ENCODE measurements at places on chromosomes 2 and 18.
A peak's percentile ranks its signal among the peaks of the same experiment; 100 is the strongest.

DNA sequence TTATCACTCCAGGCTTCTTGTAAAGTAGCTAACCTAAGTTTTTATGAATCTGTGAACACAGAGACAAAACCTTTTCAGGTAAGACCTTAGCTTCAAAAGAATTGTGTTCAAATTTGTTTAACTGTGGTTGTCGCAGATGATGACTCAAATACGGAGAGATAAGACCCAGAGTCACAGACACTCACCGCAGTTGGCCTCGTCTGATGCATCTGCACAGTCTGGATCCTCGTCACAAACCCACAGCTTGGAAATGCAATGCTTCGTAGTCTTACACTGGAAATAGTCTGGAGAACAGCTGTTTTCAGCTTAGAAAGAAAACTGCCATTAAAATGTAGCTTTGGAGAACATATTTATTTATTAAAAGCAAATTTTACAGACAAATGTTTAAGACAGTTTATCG is 1662.1 kb upstream of the NXPH2 start:
- no peak for DNase-seq

DNA sequence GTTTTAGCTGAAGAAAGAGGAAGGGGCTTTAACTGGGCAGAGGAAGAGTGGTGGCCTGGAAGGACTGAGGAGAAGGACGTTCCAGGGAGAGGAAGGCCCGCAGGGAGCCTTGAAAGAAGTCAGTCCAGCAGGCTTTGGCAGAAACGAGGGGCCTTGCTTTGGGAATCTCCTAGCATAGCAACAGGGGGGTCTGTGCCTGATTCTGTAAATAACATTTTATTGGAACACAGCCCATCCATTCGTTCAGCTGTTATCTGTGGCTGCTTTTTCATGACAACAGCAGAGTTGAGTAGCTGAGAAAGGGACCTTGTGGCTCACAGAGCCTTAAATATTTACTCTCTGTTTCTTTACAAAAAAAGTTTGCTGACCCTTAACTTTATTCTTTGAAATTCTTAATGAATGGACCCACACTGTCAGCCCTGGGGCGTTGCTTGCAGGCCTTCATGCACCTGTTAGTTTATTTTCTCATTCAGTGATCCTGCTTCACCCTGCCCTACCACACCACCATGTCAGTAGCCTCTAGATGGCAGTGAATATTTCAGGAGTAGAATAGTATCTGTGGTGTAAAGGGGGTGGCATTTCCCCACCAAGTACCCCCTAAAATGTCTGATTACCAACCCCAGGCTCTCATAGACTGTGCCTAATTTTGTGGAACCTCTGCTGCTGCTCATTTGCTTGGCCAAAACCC is 61.0 kb downstream of the MGAT5 start:
- DNase-seq, result no peak

GRCh38 chr2:107364361-107364950 is 462.2 kb upstream of the RGPD4 start:
- no peak for DNase-seq

GRCh38 chr18:79382681-79383387 is 12.9 kb upstream of the NFATC1 start:
- no peak for DNase-seq

- no peak for DNase-seq
Measured at GRCh38 chr18:67954594-67954993, 438.1 kb upstream of the DSEL start.

DNA sequence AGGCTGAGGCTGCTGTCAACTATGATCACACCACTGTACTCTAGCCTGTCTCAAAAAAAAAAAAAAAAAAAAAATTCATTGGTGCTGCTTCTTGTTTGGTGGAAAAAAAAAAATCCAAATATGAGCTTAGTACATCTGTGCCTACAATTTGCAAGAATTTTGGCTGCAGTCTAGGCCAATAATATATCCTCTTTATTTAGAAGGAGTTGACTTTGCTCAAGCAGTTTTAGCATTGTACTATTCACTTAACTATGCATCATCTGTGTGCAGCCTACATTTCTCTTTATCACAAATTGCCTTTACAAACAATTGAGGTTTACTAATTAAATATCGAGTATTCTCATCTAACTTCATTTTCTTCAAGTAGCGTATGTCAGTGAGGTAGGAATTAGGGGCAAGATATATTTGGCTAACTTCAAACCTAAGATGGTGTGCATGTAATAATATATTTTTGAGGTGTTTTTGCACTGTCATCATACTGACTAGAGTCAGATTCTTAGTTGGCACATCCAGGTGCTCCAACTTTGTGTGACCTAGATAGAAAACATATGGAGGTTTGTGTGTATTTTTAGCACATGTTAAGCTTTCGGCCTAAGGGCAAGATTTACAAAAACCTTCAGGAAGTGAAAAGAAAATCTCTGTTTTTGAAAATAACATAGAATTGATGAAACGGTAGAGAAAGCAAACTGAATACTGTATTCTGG is 51.8 kb downstream of the PMS1 start:
- DNase-seq, result no peak

DNA sequence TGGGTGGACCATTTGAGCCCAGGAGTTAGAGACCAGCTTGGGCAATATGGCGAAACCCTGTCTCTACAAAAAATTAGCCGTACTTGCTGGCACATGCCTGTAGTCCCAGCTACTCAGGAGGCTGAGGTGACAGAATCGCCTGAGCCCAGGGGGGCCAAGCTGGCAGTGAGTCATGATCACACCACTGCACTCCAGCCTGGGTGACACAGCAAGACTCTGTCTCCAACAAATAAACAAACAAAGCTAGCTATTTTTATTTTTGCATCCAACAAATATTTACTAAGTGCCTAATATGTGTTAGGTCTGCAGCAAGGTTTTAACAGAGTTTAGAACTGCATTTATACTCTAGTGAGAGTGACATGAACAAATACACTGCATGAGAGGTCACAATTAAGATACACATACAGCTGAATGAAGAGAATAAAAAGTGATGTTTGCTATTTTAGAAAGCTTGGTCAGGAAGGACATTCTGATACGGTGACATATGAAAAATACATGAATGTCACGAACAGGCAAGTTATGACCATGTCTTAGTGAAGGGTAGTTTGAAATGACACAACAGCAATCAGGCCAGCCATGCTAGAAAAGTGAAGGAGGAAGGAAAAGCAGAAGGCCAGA is 83.2 kb upstream of the FRZB start:
- no peak for DNase-seq

GRCh38 chr2:9535177-9535576 is 20.5 kb downstream of the ADAM17 start:
- DNase-seq, result no peak

DNA sequence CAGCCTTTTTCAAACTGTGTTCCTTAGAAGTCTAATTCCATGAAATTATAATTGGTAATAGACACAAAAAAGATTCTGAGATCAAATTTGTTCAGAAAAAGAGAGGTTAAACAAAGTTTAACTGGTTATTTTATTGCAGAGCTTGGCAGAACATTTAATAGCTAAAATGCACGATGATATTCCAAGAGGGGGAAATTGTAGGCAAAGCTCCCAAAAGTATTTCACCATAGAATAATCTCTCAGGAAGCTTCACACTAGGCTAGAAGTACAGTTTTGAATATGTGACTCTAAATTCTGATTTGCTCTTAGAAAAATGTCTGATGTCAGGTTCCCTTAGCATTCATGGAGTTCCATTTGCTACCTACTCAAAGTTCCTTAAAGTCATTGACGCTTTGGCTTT is 292.4 kb upstream of the SETBP1 start:
- no peak for DNase-seq

DNA sequence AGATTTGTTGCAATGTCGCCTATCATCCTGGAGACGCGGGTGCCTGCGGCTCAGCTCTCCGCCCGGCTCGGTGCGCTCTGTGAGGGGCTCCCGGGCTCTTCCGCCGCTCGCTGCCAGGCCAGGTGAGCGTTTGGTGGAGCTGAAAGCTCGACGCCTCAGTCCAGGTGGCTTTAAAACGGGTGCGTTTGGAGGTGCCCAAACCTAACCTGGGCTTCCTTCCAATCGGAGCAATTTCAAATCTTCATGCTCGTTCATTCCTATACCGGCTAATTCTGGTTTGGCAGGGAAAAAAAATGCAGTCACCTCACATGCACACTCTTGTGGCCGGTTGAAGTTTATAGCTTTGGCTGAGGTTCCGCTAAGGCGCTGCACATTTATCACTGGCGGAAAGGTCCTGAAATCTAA is at the start of gene SLC16A14:
SLC16A14 (minus strand) TSS at position 274 of the 405 bp plus-strand sequence. CDS start 9,572 bp downstream, outside the sequence.
- peak; percentile 37 for DNase-seq

- no peak for DNase-seq
Measured at GRCh38 chr18:24663026-24663425, 202.6 kb downstream of the HRH4 start.

- DNase-seq, result no peak
Measured at GRCh38 chr2:144326825-144327224, 193.1 kb downstream of the ZEB2 start.

GRCh38 chr18:51953521-51953920 is 386.5 kb upstream of the DCC start:
- no peak for DNase-seq

All from HTR-8/SVneo (cell line).